ENCODE measurements at places on chromosomes 7 and 10. TPM values are rescaled to one million over a fixed set of nuclear protein-coding genes. Genes with fewer than 3 reads are reported as not detected.

The GPNMB gene
- 0.59 TPM for total RNA-seq

The VWC2 gene
- not detected for total RNA-seq

The LEP gene
- total RNA-seq, result not detected

GRCh38 chr7:142717453-142717852 is 31.8 kb upstream of the PRSS1 start:
- H3K4me1 ChIP-seq, result peaks cover 51% of the 10 kb centered on the region
- no peak overlapping the region for H3K27ac ChIP-seq
- H3K36me3 ChIP-seq, result no peaks in the 10 kb centered on the region

DNA sequence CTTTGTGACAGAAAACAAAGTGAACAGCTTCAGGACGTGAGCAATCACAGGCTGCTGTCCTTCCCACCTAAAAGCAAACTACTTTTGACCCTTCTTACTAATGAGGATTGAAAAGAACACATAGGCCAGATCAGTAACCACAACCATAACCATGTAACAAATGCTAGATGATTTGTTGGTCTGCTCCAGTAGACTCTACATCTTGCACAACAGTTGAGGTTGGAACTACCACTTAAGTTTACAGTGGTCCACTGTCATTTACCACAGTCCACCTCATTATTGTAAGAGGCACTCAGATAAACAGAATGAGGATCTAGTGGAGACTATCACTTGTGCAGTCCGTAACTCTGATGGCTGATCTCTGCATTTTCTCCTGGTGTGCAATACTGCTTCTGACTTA is 27.8 kb downstream of the NET1 start:
- peaks cover 8% of the 10 kb centered on the region for H3K36me3 ChIP-seq
- DNase-seq, result no peak
- no peak overlapping the region for H3K4me3 ChIP-seq
- no peak overlapping the region for H3K27ac ChIP-seq
- H3K4me1 ChIP-seq, result peaks cover 32% of the 10 kb centered on the region

Data from activated T-helper 2 cell treated with anti-CD3 and anti-CD28 coated beads, Interferon-gamma antibody, Interleukin-2, Interleukin-4, amounts not matched to agents 10 μg/mL and 5 μg/mL and 100 μg/mL, durations not matched to agents 14 hours and 24 hours and 36 hours (primary cell).